Endodermal cell (in vitro differentiated cells): ENCODE measurements at places on chromosomes 3 and 15.

DNA sequence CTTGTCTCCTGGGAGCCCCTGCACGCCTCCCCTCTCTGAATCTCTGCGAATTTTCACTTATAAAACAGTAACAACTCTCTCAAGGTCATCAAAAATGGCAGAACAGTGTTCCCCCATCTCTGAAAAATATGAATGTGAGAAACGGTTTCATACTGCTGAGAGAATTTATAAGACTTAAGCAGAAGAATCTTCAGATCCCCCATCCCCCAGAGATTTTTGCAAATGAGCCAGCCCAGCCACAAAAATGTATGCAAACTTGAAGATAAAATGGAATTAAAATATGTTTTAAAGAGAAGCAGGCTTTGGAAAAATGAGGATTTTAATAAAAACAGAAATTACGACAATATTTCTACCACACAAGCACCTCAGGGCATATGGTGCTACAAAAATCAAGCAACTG lies 173.0 kb downstream of the STT3B start:
- no peaks in the 10 kb centered on the region for H3K27me3 ChIP-seq
- peaks cover 4% of the 10 kb centered on the region for H3K4me1 ChIP-seq
- H3K36me3 ChIP-seq, result no peaks in the 10 kb centered on the region
- H3K27ac ChIP-seq, result no peak overlapping the region

- H3K4me3 ChIP-seq, result no peak overlapping the region
- no peaks in the 10 kb centered on the region for H3K4me1 ChIP-seq
- H3K36me3 ChIP-seq, result no peaks in the 10 kb centered on the region
- H3K27me3 ChIP-seq, result no peaks in the 10 kb centered on the region
Measured at GRCh38 chr15:100809587-100809986, 70.0 kb upstream of the ALDH1A3 start.

GRCh38 chr3:196749125-196749524 lies 9.5 kb downstream of the PAK2 start:
- no peaks in the 10 kb centered on the region for H3K27me3 ChIP-seq
- H3K4me1 ChIP-seq, result no peaks in the 10 kb centered on the region
- no peak for DNase-seq
- H3K27ac ChIP-seq, result no peak overlapping the region

DNA sequence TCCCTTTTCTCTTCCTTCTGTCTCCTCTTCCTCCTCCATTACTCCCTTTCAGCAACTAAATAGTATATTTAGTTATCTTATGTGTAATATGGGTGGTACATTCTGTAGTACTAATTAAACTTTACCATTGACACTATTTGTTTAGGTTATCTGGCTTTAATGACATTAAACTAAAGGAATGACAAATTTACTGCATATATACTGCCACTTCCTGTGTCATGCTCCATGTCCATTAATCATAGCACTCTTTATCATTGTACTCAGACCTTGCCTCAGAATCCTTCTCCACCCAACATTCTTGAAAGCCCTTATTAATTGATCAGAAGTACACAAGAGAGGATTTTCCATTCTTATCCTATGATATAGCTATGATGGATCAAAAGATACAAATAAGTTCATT lies 244.2 kb downstream of the NAALADL2 start:
- no peaks in the 10 kb centered on the region for H3K36me3 ChIP-seq
- H3K27ac ChIP-seq, result no peak overlapping the region
- H3K4me1 ChIP-seq, result peaks cover 2% of the 10 kb centered on the region
- no peak for DNase-seq
- H3K4me3 ChIP-seq, result no peak overlapping the region

GRCh38 chr15:93121107-93121506 lies 32.1 kb upstream of the RGMA start:
- DNase-seq, result no peak
- H3K36me3 ChIP-seq, result no peaks in the 10 kb centered on the region
- H3K4me3 ChIP-seq, result no peak overlapping the region
- no peak overlapping the region for H3K27ac ChIP-seq

DNA sequence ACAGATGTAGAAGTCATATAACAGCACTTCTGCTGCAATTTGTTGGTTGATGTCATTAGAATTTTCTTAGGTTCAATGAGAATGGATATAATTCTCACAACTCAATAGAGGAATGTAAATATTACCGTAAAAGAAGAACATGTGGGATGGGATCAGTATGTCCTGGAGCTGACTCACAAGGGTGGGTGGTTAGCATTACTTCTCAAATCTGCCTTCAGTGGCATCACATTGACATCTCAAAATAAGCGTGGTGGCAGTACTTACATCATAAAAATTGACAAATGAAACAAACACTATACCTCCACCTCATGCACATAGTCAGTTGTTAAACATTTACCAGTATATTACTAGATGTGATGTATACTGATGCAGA lies 1068.0 kb upstream of the CADM2 start:
- no peak overlapping the region for H3K4me3 ChIP-seq
- no peaks in the 10 kb centered on the region for H3K27me3 ChIP-seq
- no peak for DNase-seq
- no peaks in the 10 kb centered on the region for H3K36me3 ChIP-seq
- no peak overlapping the region for H3K27ac ChIP-seq
- no peaks in the 10 kb centered on the region for H3K4me1 ChIP-seq
